Right renal cortex interstitium (tissue), 3 donors: ENCODE measurements at places on chromosomes 3 and 15. TPM values are rescaled to one million over a fixed set of nuclear protein-coding genes. Genes with fewer than 3 reads are reported as not detected.

The FILIP1L gene
- 20.4 TPM for polyA plus RNA-seq

The CPNE4 gene
- polyA plus RNA-seq, result 0.42 TPM

The B3GNT5 gene
- 23.8 TPM for polyA plus RNA-seq

The RCCD1 gene
- polyA plus RNA-seq, result 15.1 TPM

The PRRT3 gene
- 3.5 TPM for polyA plus RNA-seq

The GOLGA8S gene
- polyA plus RNA-seq, result 0.60 TPM

The RLBP1 gene
- not detected for polyA plus RNA-seq

The ABHD17C gene
- 36.3 TPM for polyA plus RNA-seq

The USF3 gene
- 19.0 TPM for polyA plus RNA-seq

The DPPA2 gene
- 1.4 TPM for polyA plus RNA-seq

The TLE3 gene
- polyA plus RNA-seq, result 35.1 TPM

The TAGLN3 gene
- polyA plus RNA-seq, result 1.4 TPM

The SLC9C1 gene
- 0.80 TPM for polyA plus RNA-seq

The RTP1 gene
- not detected for polyA plus RNA-seq

GRCh38 chr15:68518046-68518445 lies 60.7 kb upstream of the CORO2B start:
- DNase-seq, result no peak

GRCh38 chr3:51921081-51921578 lies 18.0 kb upstream of the IQCF1 start:
- no peak for DNase-seq

- DNase-seq, result peak; percentile 32
These were observed 1.0 kb downstream of the USF3 start for GRCh38 chr3:113695431-113695785.

- no peak for DNase-seq
These were observed 857.3 kb downstream of the TUSC7 start for GRCh38 chr3:117566926-117567325.

DNA sequence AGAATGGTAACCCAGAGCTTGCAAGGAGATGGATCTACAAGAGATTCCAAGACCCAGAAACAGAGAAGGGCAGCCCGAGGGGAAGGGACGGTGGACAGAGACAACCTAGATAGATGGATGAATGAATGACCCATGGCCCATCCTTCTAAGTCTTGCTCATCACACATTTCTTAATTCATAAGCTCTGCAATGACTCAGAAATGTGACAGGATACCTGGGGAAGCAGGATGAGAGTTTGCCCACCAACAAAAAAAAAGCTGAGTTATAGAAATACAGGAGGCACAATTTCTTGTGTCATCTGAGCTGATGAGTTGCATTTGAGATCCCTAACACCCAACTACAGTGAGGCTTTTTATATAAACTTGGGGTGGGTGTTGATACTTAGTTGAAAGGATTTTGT lies 76.6 kb downstream of the CNTN3 start:
- DNase-seq, result no peak

GRCh38 chr15:65561934-65562333 lies 31.7 kb downstream of the HACD3 start:
- DNase-seq, result peak; percentile 27

- peak; percentile 10 for DNase-seq
These were observed at the start of gene COL6A5 for GRCh38 chr3:130345487-130346079. TSS of gene COL6A5 (plus strand) at chr3:130345672. CDS start at chr3:130373639, 27,967 bp downstream.

GRCh38 chr3:172302203-172302602 lies 146.1 kb downstream of the GHSR start:
- DNase-seq, result no peak

DNA sequence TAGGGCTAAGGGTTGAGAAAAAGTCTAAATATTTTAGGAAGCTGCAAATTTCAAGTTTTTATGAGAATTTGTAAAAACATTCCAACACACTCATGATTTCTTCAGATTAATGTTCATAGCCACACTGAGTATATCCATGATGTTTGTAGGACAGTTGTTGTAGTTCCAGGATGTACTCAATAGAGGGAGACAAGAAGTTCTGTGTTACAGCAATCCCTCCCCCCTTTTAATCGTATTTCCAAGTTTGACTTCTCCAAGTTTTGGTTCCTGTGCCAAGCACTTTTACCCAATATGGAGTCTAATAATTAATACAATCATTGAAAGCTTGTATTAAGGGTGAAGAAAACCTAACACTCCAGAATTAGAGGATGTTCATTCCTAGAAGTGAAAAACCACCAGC lies 143.4 kb downstream of the FEZF2 start:
- DNase-seq, result no peak

GRCh38 chr3:128369881-128370642 lies 96.6 kb downstream of the DNAJB8 start:
- no peak for DNase-seq

DNA sequence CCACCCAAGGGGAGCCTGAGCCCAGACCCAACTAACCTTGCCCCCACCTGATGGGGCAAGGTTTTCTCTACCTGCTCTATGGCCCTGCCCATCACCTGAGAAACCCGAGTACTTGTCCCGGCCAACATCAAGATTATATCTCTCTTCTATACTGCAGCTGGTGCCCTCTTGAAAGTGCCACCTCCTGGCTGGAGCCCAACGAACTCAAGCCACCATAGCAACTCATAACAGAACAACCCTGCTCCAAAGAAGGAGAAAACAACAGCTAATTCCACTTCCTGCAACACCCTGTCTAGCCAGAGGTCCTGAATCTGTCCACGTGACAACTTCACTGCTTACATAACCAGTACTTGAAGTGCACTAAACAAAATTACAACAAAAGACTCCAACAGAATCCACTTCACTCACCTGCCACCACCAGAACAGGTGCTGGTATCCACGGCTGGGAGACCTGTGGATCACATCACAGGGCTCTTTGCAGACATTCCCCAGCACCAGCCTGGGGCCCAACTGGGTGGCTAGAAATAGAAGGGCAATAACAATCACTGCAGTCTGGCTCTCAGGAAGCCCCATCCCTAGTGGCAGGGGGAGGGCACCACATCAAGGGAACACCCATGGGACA lies 49.2 kb downstream of the PIERCE2 start:
- DNase-seq, result no peak

- no peak for DNase-seq
These were observed 612 bp upstream of the TBL1XR1 start for GRCh38 chr3:177197727-177198460.

GRCh38 chr3:57544181-57545125 lies at the start of gene DNAH12:
TSS of gene DNAH12 (minus strand) at chr3:57544344. CDS start at chr3:57542870, 1,474 bp downstream.
- DNase-seq, result peak; percentile 89

GRCh38 chr3:104396974-104397669 lies 969.6 kb upstream of the ALCAM start:
- DNase-seq, result no peak

GRCh38 chr15:89845305-89845893 lies 30.7 kb upstream of the ANPEP start:
- DNase-seq, result no peak

GRCh38 chr3:42440924-42441323 lies 30.5 kb upstream of the LYZL4 start:
- DNase-seq, result no peak

- no peak for DNase-seq
These were observed 101.6 kb downstream of the CFAP44 start for GRCh38 chr3:113339616-113340244.

- no peak for DNase-seq
These were observed 36.7 kb downstream of the ZBTB38 start for GRCh38 chr3:141405025-141405424.

GRCh38 chr3:8489278-8489792 lies 12.3 kb upstream of the LMCD1 start:
- DNase-seq, result no peak

DNA sequence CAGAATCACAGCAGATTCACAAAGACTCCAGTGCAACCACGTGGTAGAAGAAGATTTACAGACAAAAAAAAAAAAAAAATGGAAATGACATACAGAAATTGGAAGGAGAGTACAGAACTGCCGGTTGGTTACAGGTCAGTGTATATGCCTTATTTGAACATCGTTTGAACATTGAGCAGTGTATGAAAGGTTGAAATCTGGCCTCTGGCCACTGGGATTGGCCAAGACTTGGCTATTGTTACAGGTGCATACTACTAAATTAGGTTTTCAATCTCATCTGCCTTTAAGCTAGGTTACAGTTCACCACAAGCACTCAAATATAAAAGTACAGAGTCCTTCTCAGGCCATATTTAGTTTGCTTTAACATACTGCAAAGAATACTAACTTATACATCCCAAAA lies 59.8 kb downstream of the THBS1 start:
- DNase-seq, result no peak

DNA sequence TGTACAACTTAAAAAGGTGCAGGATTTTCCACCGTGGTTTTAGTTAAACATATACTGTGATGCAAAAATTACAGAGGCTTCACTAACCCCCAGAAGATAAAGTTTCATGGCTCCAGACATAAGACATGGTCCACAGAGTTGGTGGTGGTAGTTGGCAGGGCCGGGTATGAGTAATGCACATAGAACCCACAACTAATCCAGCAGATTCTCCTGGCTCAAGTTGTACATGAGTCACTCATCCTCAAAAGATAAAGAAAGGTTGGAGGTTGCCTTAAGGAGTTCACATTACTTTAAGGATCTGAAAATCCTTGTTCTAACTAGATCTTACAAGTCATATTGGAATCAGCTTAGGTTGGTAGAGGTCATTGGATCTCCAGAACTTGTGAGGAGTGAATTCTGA lies 98.3 kb upstream of the ZBTB20 start:
- DNase-seq, result no peak

DNA sequence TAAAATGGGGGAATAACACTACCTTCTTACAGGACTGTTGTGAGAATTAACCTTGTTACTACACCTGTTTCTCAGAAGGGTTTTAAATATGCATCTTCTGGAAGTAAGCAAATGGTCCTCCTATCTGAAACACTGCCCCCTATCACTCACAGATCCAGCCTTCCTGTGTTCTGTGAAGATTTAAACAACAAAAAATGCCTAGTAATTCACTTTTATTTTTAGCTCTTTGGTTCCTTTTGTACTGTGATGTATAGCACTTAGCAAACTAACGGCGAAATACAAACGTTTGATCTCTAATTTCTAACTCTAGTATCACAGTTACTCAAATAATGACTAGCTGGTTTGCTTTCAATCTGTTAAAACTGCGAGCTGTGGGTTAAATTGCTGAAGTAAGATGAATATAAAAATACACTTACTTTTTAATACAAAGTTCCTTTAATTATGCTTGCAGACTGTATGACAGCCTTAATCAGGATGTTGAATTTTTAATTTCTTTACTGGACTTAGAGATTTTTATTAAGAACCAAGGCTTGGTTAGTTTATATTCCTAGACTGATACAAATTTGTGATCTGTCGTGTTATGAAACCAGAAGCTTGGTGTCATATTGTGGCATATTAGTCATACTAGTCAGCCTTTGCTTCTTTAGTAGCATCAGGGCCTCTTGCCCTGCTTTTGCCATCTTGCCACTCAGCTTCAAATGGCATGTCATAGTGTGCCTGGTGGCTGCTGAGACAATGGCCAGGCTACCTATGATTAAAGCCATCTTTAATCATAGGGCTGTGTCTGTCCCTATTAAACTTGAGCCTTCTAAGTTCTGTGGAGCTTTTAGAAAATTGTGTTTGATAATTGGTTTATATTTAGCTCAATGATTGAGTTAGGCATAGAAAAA lies 9.2 kb downstream of the EIF3J start:
- no peak for DNase-seq

DNA sequence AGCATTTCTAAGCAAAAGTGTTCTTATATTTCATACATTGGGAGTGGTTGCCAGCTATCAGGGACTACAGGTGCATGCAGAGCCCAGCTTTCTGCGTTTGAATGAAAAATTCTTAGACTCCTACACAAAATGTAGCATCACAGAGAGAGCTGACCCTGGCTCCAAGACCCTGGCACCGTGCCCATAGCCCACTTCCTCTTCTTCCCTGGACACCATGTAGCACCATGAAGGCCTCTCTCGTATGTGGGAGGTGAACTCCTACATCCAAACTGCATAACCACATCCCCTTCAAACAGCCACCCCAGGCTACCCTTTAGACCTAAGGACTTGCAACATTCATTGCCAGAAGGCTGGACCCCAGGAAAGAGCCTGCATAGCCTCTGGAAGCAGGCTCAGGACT lies 35.8 kb upstream of the ATOSA start:
- DNase-seq, result no peak
